Left lung (tissue), 14 donors: ENCODE measurements at places on chromosomes 5 and 9. TPM values are rescaled to one million over a fixed set of nuclear protein-coding genes. Genes with fewer than 3 reads are reported as not detected.

DNA sequence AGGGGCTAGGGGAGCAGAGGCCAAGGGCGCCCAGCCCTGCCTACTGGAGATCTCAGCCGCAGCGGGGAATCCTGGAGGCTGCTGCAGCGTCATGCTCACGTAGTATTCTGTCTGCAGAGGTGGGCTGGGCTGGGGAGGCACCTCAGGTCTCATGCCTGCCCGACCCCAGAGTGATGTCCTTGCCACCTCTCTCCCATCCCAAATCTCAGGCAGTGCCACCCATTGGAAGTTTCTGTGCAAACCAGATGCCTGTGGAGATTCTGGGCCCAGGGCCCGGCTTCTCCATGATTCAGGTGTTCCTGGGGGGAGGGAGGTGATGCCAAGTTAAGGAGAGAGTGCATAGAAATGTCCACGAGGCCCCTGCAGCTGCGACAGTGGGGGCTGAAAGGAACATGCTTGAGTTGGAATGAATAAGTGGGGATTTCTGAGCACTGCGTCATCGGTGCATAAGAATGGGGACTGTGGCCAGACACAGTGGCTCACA lies 72.0 kb downstream of the ANKRD33B start:
- no peaks in the 10 kb centered on the region for H3K36me3 ChIP-seq
- no peak overlapping the region for H3K4me3 ChIP-seq
- peak overlapping the region; percentile 75 for H3K27ac ChIP-seq
- no peaks in the 10 kb centered on the region for H3K27me3 ChIP-seq
- DNase-seq = no peak

DNA sequence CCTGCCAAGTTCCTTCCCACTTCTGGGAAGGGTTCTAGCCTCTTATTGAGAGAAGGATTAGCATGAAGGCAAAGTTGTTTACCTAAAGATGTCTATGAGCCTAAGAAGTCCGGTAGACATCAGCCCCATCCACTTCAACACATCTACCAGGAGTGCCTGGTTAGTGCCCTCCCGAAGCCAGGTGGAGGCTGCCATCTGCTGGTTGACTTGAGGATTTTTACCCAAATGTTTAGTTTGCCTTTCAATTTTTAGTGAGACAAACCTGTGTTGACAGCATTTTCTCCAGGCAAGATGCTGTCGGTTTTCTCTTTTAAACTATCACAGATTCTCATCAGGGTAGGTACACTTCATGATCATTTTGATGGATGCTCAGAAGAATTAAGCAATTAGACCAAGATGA lies 83.6 kb upstream of the TNFSF8 start:
- peak; percentile 87 for DNase-seq
- H3K27me3 ChIP-seq = no peaks in the 10 kb centered on the region
- H3K36me3 ChIP-seq = no peaks in the 10 kb centered on the region
- no peak overlapping the region for H3K4me3 ChIP-seq
- H3K4me1 ChIP-seq = peaks cover 10% of the 10 kb centered on the region
- no peak overlapping the region for H3K27ac ChIP-seq

- H3K4me3 ChIP-seq = no peak overlapping the region
- H3K4me1 ChIP-seq = peaks cover 8% of the 10 kb centered on the region
- H3K27me3 ChIP-seq = no peaks in the 10 kb centered on the region
- H3K36me3 ChIP-seq = no peaks in the 10 kb centered on the region
- H3K27ac ChIP-seq = no peak overlapping the region
- no peak for DNase-seq
Measured at GRCh38 chr5:94793816-94794198, 175.3 kb downstream of the SLF1 start.

DNA sequence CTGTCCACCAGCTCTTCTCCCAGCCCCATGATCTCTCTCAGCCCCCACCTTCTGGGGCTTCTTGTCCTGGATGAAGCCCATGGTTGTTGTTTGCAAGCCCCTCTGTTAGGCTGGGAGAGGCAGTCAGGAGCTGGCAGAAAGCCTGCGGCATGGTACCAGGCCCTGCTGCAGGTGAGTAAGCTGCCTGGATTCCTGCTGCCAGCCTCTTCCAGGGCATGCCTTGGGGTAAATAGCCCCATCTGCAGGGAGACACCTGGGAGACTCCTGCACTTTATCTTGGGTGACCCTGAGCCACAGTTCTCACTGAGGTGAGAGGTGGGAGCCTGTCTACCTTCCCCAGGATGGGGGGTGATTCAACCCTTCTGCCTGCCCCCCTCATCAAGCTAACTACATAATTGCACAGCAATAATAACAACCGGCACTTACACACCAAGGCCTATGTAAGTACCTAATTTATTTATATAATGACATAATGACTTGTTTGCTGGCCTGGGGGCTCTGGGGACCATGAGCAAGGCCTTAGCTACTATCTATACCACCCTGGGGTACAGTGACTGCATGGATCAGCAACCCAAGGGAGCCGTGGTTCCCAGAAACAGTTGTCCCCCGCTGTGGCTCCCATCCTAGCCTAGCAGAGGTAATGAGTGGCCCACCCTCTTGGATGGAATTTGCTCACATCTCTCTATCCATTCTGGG lies 116.0 kb downstream of the PSD2 start:
- peaks cover 3% of the 10 kb centered on the region for H3K27me3 ChIP-seq
- no peak overlapping the region for H3K27ac ChIP-seq
- no peaks in the 10 kb centered on the region for H3K4me1 ChIP-seq
- no peak overlapping the region for H3K4me3 ChIP-seq

GRCh38 chr5:172751761-172752510 lies 19.1 kb downstream of the DUSP1 start:
- no peak overlapping the region for H3K27ac ChIP-seq
- DNase-seq = no peak
- H3K27me3 ChIP-seq = no peaks in the 10 kb centered on the region
- no peak overlapping the region for H3K4me3 ChIP-seq
- H3K4me1 ChIP-seq = no peaks in the 10 kb centered on the region
- H3K36me3 ChIP-seq = no peaks in the 10 kb centered on the region

DNA sequence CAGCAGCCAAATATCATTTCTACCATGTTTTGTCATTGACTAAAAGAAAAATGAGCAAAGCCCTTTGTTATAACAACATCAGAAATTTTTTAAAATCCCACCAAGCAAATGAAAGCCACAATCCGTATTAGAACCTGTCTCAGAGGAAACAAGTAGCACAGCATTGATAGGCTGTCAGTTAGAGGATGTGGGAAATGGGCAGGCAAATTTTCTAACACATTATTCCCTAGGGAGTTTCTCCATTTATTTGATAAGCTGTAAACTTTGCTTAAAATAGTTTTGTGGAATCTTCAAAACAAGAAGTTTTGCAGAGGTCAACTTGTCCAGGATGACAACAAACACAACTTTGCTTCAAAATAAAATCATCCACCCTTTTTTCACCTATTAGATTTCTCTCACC lies 53.6 kb upstream of the APC start:
- no peak overlapping the region for H3K27ac ChIP-seq
- no peak overlapping the region for H3K4me3 ChIP-seq
- no peaks in the 10 kb centered on the region for H3K36me3 ChIP-seq
- DNase-seq = no peak

GRCh38 chr9:134226221-134226930 lies 62.0 kb upstream of the RNU6ATAC start:
- no peak overlapping the region for H3K27ac ChIP-seq
- no peak overlapping the region for H3K4me3 ChIP-seq
- H3K4me1 ChIP-seq = peaks cover 14% of the 10 kb centered on the region
- peaks cover 16% of the 10 kb centered on the region for H3K27me3 ChIP-seq
- H3K36me3 ChIP-seq = no peaks in the 10 kb centered on the region

The ADGRV1 gene
- total RNA-seq = 35.4 TPM
